ENCODE measurements at places on chromosomes 5 and 9.

DNA sequence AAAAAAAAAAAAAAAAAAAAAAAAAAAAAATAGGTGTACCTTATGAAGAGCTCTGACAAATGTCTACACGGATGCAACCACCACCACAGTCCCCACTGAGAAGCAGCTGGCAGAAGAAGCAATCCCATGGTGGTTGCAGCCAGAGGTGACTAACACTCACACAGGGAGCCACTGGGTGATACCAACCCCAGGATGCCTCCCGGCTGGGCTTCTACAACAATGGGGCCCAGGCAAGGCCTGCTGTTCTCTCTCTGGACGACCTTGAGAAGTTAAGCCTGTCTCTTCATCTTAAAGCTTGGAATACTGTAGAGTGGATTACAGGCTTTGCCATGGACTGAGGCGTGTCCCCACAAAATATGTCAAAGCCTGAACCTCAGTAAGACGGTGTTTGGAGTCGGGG is 104.1 kb downstream of the ROR2 start:
- DNase-seq = no peak

GRCh38 chr5:132422720-132423437 is 53.4 kb downstream of the SLC22A5 start:
- no peak for DNase-seq

GRCh38 chr9:106921341-106921899 is 58.5 kb downstream of the ZNF462 start:
- DNase-seq = no peak

GRCh38 chr5:107633171-107633901 is 37.4 kb downstream of the EFNA5 start:
- DNase-seq = no peak

DNA sequence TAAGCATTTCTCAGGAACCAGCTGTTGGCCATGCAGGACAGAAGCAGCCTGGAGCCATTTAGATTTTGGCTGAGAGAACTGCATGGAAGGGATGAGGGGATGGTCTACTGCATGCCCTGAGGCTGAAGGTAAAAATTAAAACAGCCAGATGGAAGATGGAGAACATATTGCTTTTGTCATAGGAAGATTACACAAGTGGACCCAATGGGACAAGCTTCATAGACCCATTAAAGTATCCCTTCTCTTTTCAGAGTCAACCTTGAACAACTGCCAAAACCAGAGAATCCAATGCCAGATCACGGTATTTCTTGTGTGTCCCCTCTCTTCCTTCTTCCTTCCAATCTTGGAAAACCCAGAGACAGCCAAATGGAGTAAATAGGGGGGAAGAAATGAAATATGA is 253.4 kb downstream of the NR2F1-AS1 start:
- DNase-seq = no peak

GRCh38 chr5:156326718-156327259 is at the start of gene SGCD:
TSS of gene SGCD (plus strand) at chr5:156327164.
- no peak for DNase-seq

GRCh38 chr5:165906871-165907270 is 2384.6 kb upstream of the WWC1 start:
- DNase-seq = no peak

GRCh38 chr5:78025540-78025939 is 249.4 kb upstream of the TBCA start:
- no peak for DNase-seq

GRCh38 chr5:43016217-43016779 is 23.8 kb downstream of the ANXA2R start:
- no peak for DNase-seq

GRCh38 chr9:22457448-22457847 is 10.8 kb downstream of the DMRTA1 start:
- DNase-seq = no peak

- no peak for DNase-seq
Measured at GRCh38 chr5:68110264-68110663, 105.3 kb upstream of the PIK3R1 start.

DNA sequence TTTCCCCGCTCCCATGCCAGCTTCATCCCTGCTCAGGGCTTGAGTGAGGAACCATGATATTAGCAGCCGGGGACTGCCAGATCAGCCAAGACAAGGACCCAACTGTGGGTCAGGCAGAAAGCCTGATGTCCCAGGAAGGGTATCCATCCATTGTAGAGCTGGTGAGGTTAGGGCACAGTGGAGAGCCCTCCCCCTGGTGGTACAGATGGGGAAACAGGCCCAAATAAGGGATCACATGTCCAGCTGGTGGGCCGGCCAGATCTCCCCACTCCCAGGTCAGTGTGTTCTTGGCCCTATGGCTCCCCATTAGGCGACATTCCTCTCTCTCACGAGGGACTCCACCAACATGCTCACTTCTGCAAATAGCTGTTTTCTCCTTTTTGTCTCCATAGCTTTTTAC is 9.0 kb downstream of the CDX1 start:
- DNase-seq = peak; percentile 40

GRCh38 chr5:7425830-7426229 is 29.9 kb downstream of the ADCY2 start:
- no peak for DNase-seq

DNA sequence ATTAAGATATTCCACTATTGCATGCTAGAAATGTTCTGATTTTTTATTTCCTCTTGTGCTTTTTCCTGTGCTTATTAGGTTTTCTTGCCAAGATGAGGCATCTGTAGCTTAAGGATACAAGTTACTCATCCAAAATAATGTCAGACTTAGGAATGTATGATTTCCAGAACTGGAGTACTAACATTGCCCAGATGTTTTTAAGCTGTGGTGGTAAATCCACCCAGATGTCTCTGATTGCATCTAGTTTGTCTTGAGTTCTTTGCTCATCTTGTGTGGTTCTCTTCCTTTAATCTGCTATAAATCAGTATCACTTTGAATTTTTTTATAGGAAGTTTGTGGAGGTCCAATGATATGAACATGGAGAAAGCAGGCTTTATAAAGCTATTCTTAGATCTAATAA is 337.5 kb upstream of the ZNF608 start:
- no peak for DNase-seq

- no peak for DNase-seq
Measured at GRCh38 chr5:3000631-3001030, 249.2 kb upstream of the IRX2 start.

- peak; percentile 19 for DNase-seq
Measured at GRCh38 chr5:168269937-168270330, 21.5 kb upstream of the WWC1 start.

DNA sequence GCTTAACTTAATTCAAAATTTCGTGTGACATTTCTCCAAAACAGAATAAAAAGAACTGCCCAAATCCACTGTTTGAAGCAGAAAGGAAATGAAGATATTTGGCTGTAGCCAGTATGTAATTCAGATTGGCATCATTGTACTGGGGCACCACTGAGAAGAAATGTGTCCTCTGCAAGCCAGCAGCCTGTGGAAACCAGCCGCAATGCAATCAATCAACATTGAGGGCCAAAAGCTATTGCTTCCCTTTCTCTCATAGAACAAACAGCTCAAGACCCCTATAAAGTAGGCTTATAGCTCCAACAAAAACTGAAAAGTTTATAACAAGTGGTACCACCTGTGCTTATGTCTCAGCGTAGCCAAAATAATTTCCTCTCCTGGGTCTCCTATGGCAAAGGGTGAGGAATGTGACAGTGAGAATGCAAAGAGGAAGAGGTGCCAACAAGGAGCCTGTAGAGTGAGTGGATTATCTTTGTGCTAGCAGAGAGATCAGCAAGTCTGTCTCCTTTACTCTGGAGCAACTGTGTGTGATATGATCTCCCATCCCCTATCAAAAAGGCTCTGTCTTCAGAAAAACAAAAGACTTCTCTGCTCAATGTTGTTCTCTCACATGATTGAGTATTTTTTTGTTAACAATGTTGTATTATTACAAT is 1072.3 kb upstream of the DMAC1 start:
- DNase-seq = no peak

GRCh38 chr5:121691478-121691877 is 160.2 kb upstream of the FTMT start:
- no peak for DNase-seq

GRCh38 chr5:112974901-112975300 is 1.7 kb upstream of the DCP2 start:
- no peak for DNase-seq

- DNase-seq = no peak
Measured at GRCh38 chr9:14014218-14014617, 299.7 kb downstream of the NFIB start.

GRCh38 chr5:115487756-115488155 is 56.8 kb downstream of the FEM1C start:
- no peak for DNase-seq

DNA sequence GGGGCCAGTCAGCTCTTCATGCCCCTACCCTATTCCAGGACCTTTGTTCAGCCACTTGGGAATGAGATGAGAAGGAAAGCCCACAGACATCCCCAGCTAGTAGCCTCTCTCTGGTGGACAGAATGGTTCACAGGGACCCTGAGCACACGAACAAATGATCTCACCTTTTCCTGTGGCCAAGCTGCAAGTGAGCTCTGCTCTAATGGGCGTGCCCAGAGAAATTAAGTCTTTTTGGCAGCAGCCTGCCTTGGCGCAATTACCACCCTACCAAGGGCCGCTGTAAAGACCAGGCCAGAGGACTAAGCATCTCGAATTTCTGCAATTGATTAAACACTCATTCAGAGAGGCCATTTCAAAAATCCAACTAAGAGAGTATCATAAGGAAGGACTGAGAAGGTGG is 56.0 kb downstream of the WHRN start:
- DNase-seq = no peak

GRCh38 chr5:35832762-35833161 is 23.9 kb upstream of the IL7R start:
- no peak for DNase-seq

- DNase-seq = peak; percentile 28
Measured at GRCh38 chr5:73376618-73377170, 71.9 kb downstream of the FOXD1 start.

DNA sequence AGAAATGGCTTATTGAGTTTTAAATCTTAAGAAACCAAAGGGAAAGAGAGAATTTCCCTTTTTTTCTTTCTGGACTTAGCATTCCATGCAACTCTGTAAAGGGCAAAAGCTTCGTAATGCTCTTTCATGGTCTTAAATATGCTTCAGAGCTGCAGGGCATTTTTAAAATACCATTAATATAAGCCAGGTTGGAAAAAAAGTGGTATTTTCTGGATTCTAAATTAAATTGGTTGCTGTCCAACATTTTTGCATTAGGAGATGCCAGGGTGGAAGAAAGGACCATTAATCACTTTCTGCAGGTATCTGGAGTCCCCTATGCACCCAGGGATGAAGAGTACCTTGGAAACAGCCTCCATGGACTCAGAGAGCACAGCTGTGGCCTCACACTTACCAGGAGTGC is 215.1 kb upstream of the DAPK1 start:
- DNase-seq = no peak

GRCh38 chr5:33711094-33711679 is 180.6 kb downstream of the ADAMTS12 start:
- DNase-seq = no peak

DNA sequence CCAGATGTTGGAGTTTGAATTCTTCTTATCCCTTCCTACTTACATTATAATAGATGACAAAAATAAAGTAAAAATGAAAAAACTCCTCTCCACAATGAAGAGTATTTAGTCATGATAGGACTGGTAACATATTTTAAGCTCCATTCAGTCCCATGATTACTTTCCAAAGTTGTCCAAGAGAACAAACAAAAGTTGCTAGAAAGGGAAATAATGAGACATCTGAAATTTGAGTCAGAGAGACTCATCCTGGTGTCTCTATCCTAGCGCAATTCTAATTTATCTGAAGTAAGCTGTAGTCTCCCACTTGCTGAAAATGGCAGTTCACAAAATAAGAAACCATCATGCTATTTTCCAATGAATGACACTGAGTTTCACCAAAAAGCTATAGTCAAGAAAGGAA is 152.2 kb downstream of the BNC2 start:
- no peak for DNase-seq

- no peak for DNase-seq
Measured at GRCh38 chr5:174667526-174667925, 56.9 kb upstream of the MSX2 start.

GRCh38 chr5:88854769-88855168 is 28.2 kb downstream of the MEF2C start:
- DNase-seq = no peak
